ENCODE measurements at places on chromosomes 7 and 10.

GRCh38 chr7:41861642-41862041, 158.8 kb upstream of the INHBA start:
- no peak for DNase-seq

DNA sequence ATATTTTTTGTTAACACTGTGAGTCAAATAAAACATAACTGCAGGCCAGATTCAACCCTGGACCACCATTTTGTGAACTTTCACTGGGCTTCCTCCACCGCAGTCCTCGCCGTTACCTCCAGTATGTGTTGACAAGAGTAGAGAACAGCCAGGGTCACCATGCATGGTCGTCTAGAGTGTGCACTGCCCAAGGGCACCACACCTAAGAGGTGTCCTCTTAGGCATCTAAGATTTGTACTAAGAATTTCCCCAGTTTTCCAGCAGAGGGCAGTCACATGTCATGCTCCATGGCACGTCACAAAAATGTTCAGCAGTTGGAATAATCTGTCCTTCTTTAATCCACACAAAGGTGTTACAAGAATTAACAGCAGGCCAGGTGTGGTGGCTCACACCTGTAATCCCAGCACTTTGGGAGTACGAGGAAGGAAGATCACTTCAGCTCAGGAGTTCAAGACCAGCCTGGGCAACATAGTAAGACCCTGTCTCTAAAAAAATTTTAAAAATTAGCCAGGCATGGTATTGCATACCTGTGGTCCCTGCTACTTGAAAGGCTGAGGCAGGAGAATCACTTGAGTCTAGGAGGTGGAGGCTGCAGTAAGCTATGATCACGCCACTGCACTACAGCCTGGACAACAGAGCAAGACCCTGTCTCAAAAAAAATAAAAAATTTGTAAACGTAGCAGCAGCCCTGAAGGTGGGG, 71.2 kb upstream of the FOXK1 start:
- DNase-seq = peak; percentile 34

DNA sequence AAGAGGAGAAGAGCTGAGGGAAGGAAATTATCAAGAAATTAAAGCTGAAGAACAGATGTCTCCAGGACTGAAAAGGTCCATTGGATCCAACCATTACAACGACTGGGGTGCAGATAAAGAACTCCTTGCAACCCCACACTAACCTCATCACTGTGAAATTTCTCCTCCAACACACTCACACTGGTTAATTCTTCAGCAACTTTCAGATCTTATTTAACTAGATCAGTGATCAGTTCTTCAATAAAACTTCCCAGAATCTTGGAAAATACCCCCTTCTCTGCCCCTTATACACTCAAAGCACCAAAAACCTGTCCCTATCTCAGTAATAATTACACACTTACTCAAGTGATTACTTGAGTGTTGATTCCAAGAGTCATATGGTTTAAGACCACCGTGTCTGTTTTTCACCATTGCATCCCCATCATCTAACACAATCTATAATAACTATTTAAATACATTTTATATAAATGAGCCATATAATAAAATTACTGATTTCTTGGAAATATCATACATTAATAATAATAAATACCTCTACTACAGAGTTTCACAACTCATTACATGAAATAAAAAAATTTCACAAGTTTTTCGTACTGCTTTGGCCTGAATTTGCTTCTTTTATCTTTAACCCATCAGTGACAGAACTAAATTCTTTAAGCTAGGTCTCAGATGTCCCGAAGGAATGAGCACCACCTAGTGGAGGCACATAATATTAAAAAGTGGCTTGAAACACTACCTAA, 123.7 kb downstream of the MPP7 start:
- no peak for DNase-seq

- no peak for DNase-seq
Observed at GRCh38 chr7:120725376-120726039, 132.4 kb downstream of the TSPAN12 start.

- no peak for DNase-seq
Observed at GRCh38 chr7:149886018-149886415, 12.2 kb downstream of the ATP6V0E2 start.

DNA sequence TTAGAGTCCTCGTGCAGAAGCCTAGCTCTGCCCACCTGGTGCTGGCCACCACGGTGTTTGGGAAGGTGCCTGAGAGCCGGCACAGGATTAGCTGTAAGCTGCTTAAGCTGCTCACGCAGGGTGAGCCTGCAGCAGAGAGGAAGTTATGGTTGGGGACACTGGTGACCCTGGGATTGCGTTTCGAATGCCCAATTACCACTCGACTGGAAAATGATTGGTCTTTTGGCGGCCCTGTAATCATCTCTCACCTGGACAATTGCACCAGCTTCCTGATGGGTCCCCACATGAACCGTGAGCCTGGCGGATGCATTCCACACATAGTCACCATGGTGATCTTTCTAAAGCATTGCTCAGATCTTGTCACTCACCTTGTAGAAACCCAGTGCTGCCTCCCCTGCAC, 442.3 kb upstream of the ZMIZ1 start:
- no peak for DNase-seq

GRCh38 chr10:33211106-33211878, 123.2 kb downstream of the NRP1 start:
- DNase-seq = no peak

DNA sequence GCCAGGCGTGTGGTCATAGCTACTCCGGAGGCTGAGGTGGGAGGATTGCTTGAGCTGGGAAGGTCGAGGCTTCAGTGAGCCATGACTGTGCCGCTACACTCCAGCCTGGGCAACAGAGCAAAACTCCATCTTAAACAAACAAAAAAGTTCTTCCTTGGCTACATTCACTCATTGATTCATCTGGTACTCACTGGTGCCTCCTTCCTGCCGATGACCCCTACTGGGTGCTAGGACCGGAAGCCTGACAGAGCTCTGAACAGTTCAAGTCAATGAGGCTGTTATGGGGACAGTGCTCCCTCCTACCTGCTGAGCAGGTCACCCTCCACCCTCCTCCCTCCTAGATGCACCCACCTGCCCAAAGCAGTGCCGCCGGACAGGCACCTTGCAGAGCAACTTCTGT, 4.9 kb downstream of the PCOLCE start:
- no peak for DNase-seq

GRCh38 chr7:13276977-13277376, 589.5 kb downstream of the ARL4A start:
- no peak for DNase-seq

DNA sequence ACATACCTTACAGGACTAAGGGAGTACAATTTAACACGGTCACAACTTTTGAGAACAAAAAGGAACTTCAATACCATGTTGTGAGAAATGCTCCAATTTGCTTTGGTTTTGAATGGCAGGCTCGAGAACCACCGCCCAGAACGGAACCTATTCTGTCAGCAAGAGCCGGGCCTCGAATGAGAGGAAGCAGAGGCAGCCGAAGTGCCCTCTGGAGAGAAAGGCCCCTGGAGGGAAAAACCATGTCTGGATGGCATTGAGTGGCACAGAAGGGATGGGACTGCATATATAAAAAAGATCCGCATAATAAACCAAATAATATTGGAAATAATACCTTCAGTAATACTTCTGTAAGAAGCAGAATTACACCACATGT, 85.6 kb downstream of the CHST15 start:
- DNase-seq = no peak

DNA sequence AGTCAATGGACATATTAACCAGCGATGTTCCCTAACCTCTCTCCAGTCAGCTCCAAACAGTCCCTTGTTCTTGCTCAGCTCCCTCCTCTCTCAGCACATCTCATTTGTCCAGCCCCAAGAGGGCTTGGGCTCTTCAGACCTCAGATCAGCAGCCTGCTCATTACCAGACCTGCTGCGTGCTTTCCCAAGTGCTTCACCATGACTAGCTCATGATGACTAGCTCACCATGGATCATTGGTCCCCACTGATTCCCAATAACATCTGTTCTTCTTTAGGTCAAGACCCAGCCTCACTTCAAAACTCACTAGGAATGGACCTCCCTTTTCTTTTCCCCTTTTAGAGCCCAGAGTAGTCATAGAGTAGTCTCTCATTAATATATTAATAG, 121.9 kb downstream of the SLC16A9 start:
- no peak for DNase-seq

DNA sequence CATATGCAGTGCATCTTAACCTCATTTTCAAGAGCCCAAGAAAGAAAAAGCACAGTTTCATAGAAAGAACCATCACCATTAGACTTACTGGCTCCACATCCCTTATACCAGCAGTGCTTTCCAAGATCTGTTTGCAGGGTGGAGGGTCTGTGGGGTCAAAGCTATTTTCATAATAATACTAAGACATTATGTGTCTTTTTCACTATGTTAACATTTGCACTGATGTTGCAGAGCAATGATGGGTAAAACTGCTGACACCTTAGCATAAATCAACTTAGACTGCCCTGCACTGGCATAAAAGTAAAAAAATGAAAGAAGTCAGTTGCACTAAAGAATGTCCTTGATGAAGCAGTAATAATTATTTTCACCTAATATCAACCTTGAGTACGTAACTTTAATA, 166.2 kb downstream of the SKAP2 start:
- no peak for DNase-seq

GRCh38 chr7:114130866-114131265, 212.1 kb upstream of the PPP1R3A start:
- DNase-seq = no peak

DNA sequence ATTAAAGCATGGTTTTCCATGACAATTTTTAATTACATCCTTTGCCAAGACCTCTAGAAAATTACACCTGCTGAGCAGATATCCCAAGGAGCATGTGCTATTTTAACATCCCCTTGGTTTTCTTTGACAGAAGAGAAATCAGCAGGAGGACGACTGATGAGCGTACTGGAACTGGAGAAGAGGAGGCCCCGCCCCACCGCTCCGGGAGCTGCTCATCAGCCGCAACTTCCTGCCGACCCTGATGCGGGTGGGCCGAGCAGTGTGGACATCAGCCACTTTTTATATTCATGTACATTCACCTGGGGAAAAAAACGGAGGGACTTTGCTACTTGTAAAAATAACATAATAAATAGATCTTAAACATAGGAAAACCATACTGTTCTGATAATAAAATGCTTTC, 54.2 kb downstream of the CDC123 start:
- DNase-seq = no peak

DNA sequence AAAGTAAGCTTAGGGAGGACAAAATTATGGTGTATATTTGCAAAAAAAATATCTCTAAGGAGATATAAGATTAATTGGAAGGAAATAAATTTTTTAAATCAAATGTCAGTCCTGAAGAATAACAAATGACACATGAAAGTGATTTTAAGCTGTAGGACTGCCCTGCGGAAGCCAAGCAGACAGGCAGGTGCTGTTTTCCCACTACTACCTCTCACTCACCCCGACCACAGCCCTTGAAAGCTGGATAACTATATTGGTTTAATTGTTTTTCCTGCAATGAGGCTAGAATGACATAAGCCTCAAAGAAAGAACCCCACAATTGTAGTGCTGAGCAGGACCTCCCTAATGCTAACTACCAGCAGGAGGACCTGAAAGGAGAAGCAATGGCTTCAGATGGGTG, 68.6 kb upstream of the VIPR2 start:
- DNase-seq = no peak

GRCh38 chr7:135188298-135188984, 17.9 kb upstream of the CYREN start:
- DNase-seq = no peak

DNA sequence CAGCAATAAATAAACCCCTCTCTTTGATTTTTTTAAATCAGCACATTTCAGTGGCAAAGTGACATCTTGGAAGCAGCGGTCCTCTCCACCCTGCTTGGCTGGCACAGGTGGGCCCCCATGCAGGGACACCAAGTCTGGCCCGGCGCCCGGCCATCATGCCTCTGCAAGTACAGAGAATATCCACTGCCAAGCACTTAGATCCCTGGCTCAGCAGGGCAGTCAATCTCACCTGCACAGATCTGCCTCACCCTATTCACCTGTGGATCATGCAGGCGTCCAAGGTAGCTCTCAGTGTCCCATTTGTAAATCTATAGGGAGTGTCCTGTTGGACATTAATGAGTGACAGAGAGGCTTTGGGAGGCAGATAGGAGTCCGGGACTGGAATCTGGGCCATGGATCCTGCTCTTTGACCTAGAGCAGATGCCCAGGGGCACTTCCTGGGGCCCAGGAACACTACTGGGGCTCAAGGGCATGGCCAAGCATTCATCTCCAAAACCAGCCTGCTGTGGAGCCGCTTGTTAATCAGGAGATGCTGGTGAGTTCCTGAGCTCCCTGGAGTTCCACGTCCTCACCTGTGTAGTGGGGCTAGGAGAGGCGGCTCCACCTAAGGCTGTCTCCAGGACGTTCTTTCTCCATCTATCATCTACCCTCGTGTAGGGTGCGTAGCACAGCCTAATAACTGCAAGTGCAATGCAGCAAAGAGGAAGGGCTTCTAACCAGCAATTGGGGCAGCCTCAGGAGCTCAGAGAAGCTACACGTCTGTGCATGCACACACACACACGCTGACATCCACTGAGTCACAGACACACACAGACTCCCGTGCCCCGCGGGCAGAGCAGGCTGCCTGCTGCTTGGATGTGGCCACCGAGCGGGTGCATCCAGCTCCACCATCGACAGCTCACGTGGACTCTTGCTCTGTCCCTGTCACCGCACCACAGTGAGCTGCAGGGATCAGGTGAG, 123.6 kb downstream of the OAT start:
- DNase-seq = no peak

DNA sequence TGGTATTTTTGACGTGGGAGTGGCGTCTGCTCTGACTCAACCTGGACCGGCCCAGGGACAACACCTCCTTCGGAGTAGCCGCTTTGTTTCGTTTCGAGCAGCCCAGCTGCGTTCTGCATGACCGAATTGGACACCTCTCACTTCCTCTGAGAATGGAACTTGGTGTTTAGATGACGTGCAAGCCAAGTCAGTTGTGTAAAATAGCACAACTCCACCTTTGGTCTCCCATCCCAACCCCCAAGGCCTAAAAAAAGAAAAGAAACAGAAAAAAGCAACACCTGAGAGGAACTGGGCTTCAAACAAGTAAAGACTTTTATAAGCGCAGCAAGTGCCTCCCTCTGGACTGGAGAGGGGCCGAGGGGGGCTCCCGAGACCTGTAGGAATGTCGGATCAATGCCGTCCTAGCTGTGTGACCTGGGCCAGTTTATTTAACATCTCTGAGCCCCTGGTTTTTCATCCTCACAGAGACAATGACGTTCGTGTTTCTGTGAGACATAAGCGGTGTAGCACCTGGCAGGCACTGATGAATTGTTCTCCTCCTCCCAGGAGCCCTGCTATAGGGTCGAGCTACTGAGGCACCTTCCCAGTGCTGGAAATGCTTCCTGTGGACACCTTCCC, 52.0 kb upstream of the SMNDC1 start:
- peak; percentile 45 for DNase-seq

Measured in T-helper 9 cell (primary cell).